ENCODE measurements at places on chromosomes 7 and 10.

DNA sequence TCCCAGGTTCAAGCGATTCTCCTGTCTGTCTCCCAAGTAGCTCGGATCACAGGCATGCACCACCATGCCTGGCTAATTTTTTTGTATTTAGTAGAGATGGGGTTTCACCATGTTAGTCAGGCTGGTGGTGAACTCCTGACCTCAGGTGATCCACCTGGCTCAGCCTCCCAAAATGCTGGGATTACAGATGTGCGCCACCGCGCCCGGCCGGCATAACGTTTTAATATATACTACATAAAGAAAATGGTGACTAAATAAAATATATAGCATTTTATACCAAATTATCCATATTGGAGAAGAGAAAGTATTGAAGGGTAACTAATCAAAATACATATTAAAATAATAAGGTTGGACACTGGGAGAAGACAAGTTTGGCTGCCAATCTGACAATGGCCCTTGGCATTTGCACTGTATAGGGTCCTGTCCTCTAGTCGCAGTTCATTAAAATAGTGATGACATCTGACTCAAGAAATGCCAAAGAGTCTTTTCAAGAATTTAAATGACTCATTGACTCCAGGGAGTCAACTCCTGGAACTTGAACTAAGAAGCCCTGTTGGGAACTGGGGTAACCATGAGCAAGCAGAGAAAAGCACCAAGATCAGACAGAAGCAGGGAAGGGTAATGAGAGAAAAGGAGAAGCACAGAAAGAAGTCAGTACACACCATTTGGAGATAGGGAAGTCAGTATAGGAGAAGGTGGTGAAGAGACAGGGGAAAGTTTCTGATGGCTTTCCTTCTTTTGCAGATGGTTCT lies 91.1 kb downstream of the CH25H start:
- no peak for DNase-seq

DNA sequence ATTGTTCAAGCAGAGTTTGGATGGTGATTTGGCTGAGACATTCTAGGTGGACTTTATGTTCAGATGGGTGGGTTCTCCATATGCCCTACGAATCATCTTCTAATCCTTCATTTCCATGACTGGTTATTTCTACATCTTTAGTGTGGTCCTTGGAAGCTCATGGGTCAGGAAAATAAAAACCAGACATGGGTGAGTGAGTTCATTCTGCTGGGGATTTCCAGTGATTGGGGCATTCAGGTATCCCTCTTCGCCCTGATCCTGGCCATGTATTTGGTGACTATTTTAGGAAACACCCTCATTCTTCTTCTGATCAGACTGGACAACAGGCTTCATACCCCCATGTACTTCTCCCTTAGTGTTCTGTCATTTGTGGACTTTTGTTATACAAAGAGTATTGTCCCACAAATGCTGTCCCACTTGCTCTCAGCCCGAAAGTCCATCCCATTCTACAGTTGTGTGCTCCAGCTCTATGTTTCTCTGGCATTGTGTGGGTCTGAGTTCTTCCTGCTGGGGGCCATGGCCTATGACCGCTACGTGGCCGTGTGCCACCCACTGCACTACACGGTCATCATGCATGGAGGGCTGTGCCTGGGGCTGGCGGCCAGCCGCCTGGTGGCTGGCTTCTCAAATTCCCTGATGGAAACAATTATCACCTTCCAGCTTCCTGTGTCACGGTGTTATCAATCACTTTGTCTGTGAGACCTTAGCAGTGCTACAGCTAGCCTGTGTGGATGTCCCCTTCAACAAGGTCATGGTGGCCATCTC lies 19.2 kb upstream of the OR6B1 start:
- no peak for DNase-seq

DNA sequence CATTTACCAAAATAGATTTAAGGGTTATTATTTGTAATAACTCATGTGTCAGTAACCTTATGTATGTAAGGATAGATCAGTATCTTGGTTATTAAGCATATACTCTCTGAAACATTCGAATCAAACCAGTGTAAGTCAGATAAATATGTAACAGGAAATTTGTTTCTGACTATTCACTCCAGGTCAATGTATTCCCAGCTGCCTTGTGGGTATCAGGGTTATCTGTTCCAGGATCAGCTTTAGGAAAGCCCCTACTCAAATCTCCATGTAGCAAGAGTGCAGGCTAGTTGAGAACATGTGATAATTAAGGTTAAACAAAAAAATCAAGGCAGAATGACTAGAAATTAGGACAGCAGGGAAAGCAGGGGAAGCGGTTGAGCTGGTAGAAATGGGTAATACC lies 201.7 kb downstream of the AUTS2 start:
- DNase-seq: no peak

- DNase-seq: no peak
Observed at GRCh38 chr10:102683736-102684135, 30.5 kb downstream of the ARL3 start.

GRCh38 chr7:30224511-30225062 lies 59.8 kb upstream of the ZNRF2 start:
- DNase-seq: no peak

DNA sequence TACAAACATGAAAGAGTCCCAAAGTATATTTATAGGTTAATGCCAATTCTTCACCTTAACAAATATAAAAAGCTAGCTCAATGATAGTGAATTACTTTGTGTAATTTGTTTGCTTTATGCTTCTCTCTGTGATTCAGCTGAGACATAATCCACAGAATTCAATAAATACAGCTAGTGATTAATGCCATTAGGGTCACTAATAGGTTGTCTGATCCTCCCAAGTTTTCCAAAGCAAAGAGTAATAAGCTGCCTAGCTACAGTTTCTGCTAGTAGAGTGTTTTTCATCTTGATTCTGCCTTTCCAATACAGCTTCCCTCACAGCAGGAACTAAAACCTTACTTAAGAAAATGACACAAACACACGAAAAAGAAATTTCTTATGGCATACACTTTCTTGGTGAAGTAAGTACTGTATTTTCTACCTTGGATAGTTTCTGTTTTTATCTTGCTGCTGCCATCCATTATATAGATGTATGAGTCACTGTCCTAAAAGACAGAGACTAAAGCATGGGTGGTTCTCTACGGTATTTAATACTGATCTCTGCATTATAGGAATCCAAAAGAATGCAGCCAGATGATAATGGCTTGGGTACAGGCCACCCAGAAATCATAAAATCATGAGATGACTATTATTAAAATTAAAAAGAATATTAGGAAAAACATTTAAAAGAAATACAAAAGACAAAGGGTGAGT lies 170.0 kb downstream of the TPK1 start:
- no peak for DNase-seq

GRCh38 chr10:93039110-93039509 lies 21.5 kb upstream of the CYP26C1 start:
- DNase-seq: no peak

- no peak for DNase-seq
Observed at GRCh38 chr10:30813872-30814481, 184.4 kb upstream of the LYZL2 start.

DNA sequence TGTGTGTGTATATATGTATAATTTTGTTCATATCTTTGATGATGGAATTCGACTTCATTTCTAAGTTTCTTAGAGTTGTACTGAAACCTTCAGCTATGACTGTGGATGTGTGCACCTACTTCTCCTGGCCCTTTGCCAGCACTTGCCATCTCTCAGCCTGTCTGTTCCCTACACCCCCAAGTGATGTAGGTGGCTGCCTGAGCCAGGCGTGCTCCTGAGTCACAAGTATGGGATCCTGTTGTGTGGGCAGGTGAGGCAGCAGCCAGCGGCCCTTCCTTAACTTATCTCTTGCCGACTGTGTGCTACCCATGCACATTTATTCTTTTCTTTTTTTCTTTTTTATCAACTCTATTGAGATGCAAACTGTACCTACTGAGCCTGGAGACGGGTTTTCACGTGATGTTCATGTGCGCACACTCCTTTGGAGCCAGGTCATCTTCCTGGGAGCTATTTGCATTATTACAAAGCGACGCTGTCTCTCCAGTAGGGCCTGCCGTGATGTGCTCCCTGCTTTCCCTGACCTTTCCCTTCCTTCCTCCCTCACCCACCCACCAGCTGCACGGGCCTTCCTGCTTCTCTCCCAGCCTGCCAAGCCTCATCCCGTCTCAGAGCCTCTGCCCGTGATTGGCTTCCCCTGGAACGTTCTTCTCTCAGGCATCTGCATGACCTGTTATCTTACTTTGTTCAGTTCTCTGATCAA lies 31.3 kb upstream of the GALNT11 start:
- no peak for DNase-seq

DNA sequence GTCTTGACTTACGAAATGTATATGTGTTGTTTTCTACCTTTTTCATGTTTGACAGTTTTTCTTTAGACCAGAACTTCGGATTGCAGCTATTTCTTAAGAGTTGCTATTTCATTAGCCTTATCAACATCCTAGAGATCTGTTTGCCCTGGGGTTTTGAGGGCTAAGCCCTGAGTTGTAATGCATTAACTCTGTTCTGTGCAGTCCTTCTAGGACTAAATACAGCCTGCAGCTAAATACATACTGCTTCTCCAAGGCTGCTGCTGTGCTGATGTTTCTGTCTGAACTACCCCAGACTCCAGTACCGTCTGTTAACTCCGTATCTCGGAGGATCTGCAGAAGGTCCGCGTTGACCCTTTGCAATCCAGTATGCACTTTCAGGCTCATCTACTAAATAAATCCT lies 26.5 kb downstream of the KIAA1217 start:
- DNase-seq: no peak

DNA sequence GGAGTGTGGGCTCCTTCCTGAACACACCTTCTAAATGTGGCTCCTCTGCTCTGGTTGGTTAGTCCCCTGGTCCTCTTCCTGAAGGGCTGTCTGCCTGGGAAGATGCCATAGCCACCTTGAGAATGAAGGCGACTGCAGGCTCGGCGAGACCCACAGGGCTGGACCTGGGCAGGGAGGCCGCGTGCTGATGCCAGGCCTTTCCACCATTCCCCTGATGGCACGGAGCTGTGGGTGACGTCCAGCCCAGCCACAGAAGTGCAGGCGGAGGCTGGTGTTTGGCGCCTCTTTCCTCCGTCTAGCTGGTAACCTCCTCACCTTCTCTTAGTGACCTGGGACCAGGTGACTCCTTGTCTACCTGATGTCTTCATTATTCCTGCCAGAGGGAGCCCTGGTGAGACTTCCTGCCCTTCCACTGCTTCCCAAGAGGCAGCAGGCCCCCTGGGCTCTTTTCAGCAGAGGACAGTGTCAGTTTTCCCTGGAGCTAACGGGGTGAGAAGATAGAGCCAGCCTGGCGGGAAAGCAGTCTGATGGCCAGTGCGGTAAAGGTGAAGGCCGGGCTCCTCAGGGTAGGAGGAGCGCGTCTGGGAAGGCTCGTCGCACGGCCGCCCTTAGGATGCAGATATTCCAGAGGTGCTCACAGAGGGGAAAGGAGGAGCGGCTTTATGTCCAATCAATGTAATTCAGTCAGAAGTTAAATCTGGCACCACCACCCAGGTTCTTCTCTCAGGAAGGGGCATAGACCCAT lies 34.9 kb downstream of the GBX1 start:
- DNase-seq: no peak

Data from stimulated activated CD8-positive, alpha-beta memory T cell treated with anti-CD3 and anti-CD28 coated beads, Interleukin-12 subunit alpha, Interleukin-12 subunit beta, amount 100 ng/mL, for 1 hour (primary cell).